ENCODE measurements at places on chromosomes 13 and 19. TPM values are rescaled to one million over a fixed set of nuclear protein-coding genes. Genes with fewer than 3 reads are reported as not detected.

The TJP3 gene
- total RNA-seq, result 1.0 TPM

The CGB1 gene
- total RNA-seq, result not detected

The PEG3 gene
- total RNA-seq, result 0.34 TPM

The LIG4 gene
- total RNA-seq, result 22.5 TPM

The PRSS57 gene
- total RNA-seq, result not detected

The TMEM59L gene
- 0.14 TPM for total RNA-seq

The HSD17B14 gene
- total RNA-seq, result 2.9 TPM

The CA11 gene
- total RNA-seq, result 2.4 TPM

The SOX1 gene
- not detected for total RNA-seq
